ENCODE measurements at places on chromosomes 2 and 18.

DNA sequence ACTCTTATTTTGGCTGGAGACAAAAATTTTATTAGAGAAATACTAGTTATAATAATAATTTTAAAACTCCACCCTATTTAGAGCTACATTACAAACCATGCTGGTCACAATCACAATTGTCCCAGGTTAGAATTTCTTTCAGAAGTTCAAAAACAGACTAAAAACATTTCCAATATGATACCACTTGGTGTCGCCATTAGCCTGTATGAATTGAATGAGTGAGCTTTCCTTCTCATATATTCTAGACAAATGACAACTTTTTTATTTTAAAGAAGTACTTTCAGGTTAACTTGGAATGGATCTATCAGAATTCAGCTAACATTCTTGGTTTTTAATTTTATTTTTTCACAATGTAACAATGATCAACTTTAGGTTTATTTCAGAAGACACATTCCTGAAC, 48.0 kb downstream of the SERPINB8 start:
- no peak for DNase-seq

DNA sequence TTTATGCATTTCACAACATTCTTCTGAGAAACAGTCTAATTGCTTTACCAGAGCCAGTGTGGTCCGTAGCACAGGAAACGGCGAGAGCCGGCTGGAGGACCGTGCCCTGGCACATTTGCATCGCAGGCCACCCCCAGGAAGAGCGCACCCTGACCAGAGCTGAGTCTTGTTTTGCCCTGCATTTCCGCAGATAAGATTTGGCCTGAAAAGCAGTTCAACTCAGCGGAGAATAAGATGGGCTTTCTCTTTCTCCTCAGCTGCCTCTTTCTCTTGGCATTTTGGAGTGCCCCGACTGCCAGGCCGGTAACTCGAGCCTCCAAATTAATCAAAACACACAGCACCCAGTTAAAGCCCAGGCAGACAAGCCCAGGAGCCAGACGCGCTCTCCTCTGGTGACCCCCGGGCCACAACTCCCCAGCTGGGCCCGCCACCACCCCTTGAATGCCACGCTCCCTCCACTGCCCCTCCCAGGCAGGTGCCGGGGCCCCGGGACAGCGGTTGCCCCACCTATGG, 464 bp downstream of the COL4A4 start:
- no peak for DNase-seq

DNA sequence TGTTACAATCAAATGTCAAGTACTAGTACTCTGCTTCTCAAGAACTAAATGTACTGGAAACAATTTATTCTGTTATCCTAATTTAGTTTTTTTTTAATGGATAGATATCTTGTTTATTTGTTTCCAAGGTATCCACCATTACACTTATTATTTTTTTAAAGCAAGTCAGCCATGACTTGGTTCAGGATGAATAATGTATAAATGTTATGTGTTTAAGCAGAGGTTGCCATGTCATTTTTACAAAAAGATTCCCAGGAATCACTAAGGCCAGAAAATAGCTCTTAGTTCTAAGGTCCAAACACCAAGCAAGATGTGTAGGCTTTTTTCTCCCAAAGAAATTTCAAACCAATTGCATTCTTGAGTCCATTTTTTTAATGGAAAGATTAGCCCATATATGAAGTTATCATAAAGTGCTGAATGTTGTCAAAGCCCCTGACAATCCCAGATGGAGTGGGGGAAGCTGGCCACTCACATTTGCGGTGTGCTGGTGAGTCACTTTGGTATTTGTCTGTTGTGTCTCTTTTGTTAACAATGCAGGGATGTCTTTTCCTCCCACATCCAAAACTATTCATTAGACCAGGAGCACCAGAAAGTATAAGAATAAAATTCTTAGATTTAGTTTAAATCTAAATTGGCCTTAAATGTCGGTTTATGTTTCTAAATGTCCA, 158.9 kb downstream of the COL6A3 start:
- DNase-seq = no peak

DNA sequence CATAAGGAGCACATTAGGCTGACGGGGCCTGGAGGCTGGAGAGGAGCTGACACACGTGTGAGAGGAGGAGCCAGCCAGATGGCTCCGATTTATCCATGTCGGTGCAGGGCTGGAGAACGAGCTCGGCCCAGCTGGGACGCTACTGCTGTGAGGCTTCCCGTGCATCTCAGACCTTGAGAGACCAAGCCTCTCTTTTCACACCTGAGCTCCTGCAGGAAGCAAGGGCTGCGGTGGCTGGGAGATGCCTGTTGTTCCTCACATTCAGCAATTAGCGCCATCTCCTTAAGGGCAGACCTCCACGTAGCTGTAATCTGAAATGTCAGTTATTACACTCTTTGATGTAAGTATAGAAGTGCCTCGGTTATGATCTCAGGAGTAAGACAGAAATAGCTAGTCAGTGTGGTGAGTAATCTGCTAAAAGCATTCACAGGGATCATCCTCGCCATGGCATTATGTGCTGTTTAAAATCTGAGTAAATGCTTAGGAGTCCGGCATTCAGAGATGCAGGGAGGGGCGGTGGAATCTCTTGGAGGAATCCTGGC, 107.9 kb downstream of the PRKCE start:
- DNase-seq = no peak

DNA sequence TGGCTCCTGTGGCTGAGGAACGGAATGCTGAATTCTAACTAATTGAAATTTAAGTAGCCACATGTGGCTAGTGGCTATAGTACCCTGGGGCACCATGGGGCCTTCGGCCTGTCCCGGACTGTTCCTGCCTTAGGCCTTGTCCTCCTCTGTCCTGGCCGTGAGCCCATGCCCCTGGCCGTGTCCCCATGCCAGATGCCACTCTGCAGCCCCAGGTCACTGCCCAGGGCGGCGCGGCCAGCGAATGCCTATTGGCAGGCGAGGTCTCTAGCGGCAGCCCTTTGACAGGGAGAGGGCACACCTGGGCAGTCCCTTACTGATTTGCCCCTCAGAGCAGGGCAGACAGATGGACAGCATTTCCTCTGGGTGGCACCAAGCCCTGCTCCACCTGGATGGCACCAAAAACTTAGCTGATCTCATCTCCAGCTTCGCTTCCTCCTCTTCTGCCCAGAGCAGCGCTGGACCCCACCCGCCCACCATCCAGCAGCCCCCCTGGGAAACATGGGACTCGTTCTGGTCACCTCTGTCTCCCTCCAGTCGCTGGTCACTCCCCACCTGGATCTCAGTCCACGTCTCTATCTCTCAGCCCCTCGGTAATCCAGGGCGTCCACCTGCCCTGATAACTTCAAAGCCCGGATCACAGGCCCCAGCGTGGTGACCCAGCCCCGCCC, 1.1 kb upstream of the DGKD start:
- no peak for DNase-seq

DNA sequence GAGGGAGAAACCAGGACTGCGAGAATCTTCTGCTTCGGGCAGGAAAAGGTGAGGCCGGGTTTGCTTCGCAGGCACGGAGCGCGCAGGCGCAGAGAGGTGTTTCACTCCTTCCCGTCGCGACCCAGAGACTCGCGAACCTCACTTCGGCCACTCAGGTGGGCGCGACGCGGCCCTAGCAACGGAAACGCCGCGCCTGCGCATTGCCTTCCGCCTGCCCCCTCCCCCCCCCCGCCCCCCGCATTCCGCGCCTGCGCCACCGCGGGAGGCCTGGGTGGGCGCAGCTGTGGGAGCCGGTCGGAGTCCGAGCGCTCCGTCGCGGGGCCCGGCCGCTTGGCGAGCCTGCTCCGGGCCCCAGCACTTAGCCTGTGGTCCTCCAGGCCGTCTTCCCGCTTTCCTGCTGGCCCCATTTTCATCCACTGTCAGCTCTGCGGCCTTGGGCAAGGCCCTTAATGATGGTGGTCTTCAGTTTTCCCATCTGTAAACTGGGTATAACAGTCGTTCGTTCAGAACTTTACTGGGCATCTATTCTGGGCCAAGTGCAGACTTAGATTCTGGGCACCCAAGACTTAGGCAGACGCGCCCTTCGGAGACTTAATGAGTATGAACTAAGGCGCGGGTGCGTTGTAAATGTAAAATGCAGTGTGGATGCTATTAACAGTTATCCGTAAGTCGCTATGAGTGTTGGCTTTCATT, 62.1 kb upstream of the ACKR3 start:
- peak; percentile 21 for DNase-seq

DNA sequence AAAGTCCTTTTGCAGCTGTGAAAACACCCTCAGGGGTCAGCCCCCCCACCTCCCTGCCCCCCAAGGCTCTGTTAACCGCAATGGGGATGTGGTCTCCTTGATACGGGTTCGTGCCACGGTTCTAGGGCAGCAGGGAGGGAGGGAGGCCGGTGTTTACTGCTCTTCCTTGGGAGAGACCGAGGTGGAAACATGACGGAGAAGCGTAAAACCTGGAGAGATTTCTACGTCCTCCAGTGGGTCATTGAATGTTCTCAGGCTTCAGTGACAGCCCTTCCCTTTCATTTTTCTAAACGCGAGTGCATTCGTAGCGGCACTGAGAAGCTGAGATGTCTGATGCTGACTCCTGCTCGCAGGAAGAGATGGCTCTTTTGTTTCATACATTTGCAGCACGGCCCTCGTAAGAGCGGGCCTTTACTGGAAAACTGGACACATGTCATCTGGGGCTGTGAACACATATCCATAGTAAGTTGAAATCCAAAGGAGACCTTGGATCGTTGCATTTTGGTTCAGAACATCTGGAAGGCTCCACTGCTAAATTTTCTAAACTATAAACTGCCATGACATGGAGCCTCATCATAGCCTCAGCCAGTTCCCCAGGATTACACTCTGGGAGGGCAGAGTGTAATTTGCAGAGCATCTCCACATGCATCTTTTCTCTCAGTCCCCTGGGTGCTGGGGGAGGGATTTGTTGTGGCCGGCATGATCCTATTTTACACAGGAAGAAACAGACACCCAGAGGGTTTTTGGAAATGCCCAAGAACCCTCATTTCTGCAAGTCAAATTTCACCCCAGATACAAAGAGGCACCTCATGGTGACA, 40.6 kb upstream of the HDAC4 start:
- peak; percentile 27 for DNase-seq

- DNase-seq = no peak
Measured at GRCh38 chr2:157764386-157764785, 111.7 kb downstream of the ACVR1 start.

DNA sequence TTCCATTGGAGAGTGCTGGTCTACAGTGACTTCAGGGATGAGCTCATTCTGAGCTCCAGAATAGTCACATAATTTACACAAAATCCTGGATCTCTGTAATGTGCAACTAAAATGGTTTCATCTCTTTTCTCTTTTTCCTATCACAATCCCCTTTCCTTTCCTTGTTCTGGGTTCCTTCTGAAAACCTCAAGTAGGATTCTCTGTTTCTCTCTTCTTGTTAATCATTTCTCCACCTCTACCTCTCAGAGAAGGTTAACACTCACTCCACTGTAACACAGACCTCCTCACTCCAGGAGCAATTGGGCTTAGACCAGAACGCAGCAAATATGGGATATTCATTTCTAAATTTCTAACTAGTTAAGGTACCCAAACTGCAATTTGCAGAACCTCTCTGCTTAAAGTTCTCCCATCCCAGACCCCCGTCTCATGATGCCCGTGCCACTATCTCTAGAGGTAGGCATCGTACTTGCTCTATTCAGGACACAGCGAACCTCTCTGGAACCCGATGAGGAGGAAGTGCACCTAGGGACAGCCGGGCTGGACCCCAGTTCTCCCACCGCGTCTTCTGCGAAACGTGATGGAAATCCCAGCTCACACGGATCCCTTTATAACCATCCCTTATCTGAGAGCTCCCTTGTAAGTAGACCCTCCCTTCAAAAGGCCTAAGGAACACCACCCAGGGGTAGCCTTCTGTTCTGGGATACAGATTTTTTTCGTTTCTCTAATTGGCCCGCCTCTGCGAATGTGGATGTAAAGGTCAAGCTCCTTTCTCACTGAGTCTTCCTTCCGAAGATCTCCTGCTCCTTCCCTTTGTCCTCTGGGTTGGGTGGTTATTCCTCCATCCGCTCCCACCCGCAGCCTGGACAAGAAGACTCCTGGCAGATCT, 1.3 kb downstream of the FOXI3 start:
- no peak for DNase-seq

- no peak for DNase-seq
Measured at GRCh38 chr2:208370881-208371633, 35.5 kb upstream of the PTH2R start.

DNA sequence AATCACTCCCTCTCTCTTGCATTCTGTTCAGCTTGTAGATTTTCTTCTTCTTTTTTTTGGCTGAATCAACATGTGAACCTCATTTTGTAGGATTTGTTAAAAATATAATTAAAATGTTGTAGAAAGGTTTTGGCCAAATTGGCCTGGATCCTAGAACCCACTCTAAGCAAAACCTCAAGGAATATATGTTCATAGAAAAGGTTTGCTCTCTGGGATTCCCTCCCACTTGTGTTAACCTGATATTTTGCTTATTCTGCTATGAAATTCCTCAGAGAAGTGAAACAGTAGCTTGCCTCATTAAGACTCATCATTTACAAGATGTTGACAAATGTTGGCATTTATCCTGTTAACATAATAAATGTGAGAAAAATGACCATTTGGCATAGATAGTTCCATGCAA, 456.7 kb downstream of the TMEM182 start:
- no peak for DNase-seq

DNA sequence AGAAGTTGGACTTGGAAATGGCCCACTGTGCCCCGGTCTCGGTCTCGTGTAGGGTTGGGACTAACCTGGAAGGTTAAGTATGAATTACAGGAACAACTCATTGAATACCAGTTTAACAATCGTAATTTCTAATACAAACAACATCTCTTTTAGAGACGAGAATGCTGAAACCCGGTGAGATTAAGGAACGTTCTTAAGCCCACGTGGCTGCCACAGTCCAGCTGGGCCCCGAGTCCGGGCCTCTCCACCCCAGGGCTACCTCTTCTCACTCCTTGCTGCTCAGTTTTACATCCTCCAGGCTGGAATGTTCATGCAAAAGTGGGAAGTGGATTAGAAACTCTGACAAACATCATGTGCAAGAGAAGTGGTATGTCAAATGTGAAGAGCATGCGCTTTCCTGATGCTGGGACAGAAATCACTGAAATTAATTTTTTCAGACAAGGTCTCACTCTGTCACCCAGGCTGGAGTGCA, 29.4 kb downstream of the NGEF start:
- no peak for DNase-seq

GRCh38 chr2:71006323-71006722, 11.7 kb upstream of the TEX261 start:
- no peak for DNase-seq

DNA sequence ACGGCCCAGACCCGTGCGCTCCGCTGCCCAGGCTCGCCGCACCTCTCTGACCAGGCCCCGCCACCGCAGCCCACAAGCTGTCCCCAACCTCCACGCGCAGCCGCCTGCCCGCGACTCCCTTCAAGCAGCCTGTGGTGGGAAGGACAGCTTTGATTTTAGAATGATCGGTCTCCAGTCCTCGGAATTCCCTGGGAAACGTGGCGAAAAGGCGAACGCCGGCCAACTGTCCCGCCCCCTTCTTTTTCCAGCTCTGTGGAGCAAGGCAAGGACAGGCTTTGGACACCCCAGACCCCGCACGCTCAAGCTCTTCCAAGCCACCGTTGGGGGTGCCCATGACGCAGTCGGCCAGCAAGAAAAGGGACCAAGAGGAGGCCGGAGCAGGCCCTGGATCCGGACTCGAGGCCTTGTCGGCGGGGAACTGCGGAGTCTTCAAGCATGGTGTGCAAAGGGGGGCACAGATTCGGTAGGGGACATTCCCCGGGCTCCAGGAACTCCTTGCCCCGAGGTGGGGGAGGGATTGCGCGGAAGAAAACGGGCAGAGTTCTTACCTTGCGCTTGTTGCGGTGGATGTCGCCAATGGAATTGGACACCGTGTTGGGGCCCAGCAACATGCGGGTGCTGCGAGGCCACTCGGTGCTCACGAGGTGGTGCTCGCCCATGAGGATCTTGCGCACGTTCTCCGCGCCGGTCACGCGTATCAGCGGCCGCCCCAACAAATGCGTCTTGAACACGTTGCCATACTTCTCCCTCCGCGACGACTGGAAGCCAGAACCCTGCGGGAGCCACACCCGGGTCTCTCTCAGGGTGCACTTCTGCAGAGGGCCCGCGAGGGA, 4.0 kb downstream of the CYP26B1 start:
- no peak for DNase-seq
